Endodermal cell (in vitro differentiated cells): ENCODE measurements at places on chromosomes 1 and 21. TPM values are rescaled to one million over a fixed set of nuclear protein-coding genes. Genes with fewer than 3 reads are reported as not detected.
A peak's percentile ranks its signal among the peaks of the same experiment; 100 is the strongest.

TESK2 gene
- 9.4 and 10.3 TPM in 2 replicates for total RNA-seq

IFI44L gene
- not detected in 3 replicates for total RNA-seq

DNA sequence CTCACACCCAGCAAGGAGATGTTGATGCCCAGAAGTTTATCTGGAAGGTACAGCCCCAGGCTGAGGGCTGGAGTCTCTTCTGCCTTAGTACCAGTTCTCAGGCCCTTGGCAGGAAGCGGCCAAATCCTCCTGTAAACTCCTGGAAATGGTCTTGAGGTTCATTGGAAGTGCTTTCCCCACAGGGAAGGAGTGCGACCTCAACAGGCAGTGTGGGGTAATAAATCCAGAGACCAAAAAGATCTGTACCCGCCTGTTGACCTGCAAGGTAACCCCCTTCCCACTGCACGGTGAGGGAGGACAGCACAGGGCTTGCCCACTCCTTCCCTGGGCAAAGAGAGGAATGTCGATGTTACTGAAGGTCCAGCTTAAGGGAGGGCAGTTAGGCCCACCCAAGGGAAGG lies 4.5 kb downstream of the ATXN7L2 start:
- H3K4me3 ChIP-seq, result no peak overlapping the region
- no peaks in the 10 kb centered on the region for H3K27me3 ChIP-seq

DNA sequence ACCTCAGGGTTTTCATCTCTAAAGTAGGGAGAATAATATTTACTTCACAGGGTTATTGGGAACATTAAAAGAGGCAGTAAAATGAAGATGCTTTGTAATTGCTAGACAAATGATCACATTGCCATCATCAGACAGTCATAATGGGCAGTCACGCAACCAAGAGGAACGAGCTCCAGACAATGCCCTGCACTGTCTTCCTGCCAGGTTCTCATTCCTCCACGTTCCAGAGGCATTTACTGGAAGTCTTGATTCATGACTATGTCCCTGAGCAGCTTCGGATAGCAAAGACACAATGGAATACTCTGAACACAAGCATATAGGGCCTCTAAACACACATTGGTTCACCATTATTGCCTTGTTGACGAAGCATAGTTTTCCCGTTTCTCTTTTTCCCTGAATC lies 389.7 kb downstream of the NTNG1 start:
- H3K27ac ChIP-seq, result no peak overlapping the region
- no peak for DNase-seq
- no peaks in the 10 kb centered on the region for H3K36me3 ChIP-seq
- peaks cover 4% of the 10 kb centered on the region for H3K4me1 ChIP-seq

- no peak overlapping the region for H3K27ac ChIP-seq
- no peak for DNase-seq
- H3K36me3 ChIP-seq, result no peaks in the 10 kb centered on the region
Measured at GRCh38 chr1:153250166-153250565, 9.3 kb upstream of the LORICRIN start.

- DNase-seq, result peak; percentile 36
- peak overlapping the region; percentile 82 for H3K27ac ChIP-seq
- no peaks in the 10 kb centered on the region for H3K27me3 ChIP-seq
- H3K4me3 ChIP-seq, result no peak overlapping the region
- H3K36me3 ChIP-seq, result no peaks in the 10 kb centered on the region
Measured at GRCh38 chr1:53462193-53462592, 3.0 kb downstream of the DMRTB1 start.
